ENCODE measurements at places on chromosomes 5 and 9. TPM values are rescaled to one million over a fixed set of nuclear protein-coding genes. Genes with fewer than 3 reads are reported as not detected.

- no peak for DNase-seq
Measured at GRCh38 chr5:171703146-171703545, 82.5 kb upstream of the SMIM23 start.

- DNase-seq = peak; percentile 50
Measured at GRCh38 chr9:122126331-122127261, 33.0 kb downstream of the NDUFA8 start.

- peak; percentile 20 for DNase-seq
Measured at GRCh38 chr5:26763215-26763614, 275.2 kb downstream of the CDH9 start.

PCDHGB5 gene
- 5.4 TPM for polyA plus RNA-seq

GRCh38 chr9:6564360-6564759 is 81.2 kb downstream of the GLDC start:
- no peak for DNase-seq

DNA sequence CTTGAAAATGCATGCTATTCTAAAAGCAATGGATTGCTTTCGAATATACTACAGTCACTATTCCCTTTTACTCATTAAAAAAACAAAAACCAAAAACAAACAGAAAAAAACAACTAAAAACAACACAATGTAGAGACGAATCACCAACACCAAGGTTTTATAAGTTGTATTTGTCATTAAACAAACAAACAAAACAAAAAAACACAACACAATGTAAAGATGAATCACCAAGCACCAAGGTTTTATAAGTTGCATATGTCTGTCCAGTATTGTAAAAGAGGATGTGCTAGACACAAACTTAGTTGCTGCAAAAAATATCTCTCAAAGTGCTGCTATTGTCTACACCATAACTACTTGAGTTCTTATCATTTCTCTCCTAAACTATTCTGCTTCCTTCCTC is 1269.2 kb downstream of the EFNA5 start:
- DNase-seq = no peak

- no peak for DNase-seq
Measured at GRCh38 chr9:82140471-82140870, 151.9 kb downstream of the SPATA31D1 start.

IPPK gene
- polyA plus RNA-seq = 7.6 TPM

GRCh38 chr5:8019719-8020218 is 150.8 kb downstream of the MTRR start:
- no peak for DNase-seq

SEMA5A gene
- polyA plus RNA-seq = 31.7 TPM

GRCh38 chr5:169610606-169611005 is 26.5 kb upstream of the DOCK2 start:
- DNase-seq = no peak

ELOVL7 gene
- 0.11 TPM for polyA plus RNA-seq

DNA sequence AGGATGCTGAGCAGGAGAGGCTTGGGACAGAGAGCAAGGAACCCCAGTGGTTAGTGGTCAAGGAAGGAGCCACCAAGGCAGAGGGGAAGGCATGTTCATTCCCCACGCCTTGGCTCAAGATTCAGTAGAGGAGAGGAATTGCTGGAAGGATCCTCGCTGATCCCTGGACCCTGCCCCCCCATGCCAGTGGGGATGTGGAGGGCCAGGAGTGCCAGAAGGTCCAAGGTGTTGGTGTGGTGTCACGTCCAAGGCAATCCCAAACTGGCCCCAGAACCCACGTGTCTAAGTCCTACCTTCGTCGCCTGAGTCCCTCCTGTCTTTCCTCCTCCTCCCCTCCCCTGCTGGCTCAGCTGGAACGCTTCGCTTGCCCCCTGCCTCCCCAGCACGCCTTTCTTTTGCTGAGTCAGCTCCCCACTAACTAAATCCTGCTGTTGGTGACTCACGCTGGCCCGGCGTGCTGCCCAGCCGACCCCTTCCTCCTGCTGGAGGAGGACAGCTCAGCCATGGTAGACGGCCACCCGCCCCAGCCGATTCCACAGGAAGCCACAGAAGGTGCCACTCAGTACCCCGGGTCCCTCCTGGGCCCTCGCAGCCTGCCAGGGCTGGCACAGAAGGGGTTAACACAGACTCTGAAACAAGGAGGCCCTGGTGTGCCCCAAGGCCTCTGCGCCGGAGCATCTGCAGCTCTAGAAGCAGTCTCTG is 37.6 kb upstream of the ORM1 start:
- DNase-seq = peak; percentile 91

- peak; percentile 78 for DNase-seq
Measured at GRCh38 chr9:115008536-115009270, 78.3 kb upstream of the TNFSF8 start.

- DNase-seq = no peak
Measured at GRCh38 chr5:9059920-9060691, 485.8 kb downstream of the SEMA5A start.

DOK3 gene
- 5.9 TPM for polyA plus RNA-seq

GRCh38 chr5:91443761-91444467 is 60.8 kb upstream of the ARRDC3 start:
- no peak for DNase-seq

PCDHGA11 gene
- 3.3 TPM for polyA plus RNA-seq

BAG1 gene
- 86.8 TPM for polyA plus RNA-seq

DNA sequence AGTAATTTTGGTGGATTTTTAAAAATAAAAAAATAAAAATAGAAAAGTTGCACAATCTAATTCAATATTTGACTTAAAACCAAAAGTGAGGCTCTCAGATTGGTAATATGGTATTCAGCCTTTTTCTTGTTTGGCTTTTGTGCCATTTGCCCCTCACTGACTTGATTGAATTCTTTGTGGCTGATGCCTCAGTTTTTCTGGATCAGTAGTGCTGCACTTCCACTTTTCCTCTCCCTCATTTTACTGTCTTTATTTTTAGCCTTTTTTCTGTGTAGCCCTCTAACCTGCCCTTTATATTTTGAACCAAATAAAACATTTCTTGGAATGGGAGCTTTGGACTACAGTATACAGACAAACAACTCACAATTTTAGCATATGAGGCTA is 3.8 kb upstream of the MSMP start:
- DNase-seq = no peak

CENPK gene
- polyA plus RNA-seq = 21.1 TPM

DNA sequence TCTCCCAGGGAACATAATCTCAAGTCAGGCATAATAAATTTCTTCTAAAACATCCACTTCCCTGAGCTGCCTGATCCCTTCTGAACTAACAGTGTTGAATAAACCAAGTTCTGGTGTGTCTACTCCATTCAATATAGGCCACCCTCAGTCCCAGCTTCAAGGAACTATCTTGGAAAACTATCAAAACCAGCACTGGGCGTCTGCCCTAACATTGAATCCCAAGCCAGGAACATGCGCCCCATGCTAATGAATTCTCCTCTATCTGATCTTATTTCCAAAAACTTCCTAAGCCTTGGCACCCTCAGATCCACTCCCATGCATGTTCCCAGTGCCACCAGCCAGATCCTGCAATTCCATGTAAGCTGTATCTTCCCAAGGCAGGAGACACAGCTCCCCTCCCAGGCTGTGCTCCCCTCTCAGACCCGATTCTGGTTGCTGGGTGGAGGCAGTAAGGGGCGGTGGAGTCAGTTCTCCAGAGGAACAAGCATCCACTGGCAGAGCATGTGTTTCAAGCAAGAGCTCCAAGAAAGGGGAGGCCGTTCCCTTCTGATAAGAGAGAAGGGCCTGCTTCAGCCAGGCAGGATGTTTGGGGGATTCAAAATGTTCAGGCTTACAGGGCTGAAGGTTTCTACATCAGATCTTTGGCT is 13.1 kb upstream of the FOXI1 start:
- no peak for DNase-seq

All from muscle of back (tissue), 13 donors.